ENCODE measurements at places on chromosomes 5 and 9.

GRCh38 chr5:10876006-10876744 lies 115.1 kb upstream of the DAP start:
- no peak for DNase-seq

DNA sequence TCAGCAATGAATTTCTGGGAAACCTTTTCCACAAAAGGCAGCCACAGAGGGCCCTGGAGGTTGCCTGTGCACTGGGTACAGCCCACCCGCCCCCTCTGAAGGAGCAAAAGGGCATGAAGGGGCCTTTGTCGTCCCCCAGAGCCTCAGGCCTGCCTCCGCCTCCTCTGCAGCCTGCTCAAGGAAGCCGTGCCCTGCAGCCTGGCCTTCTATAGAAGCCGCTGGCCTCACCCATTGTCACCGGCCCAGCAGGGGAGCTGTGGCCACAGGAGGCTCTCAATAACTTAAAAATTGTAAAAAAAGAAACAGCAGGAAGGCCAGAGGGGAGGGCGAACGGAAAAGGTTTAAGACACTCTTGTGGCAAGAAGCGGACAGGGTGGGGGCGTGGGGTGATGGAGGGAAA lies 213.3 kb downstream of the IRX2 start:
- DNase-seq, result no peak

DNA sequence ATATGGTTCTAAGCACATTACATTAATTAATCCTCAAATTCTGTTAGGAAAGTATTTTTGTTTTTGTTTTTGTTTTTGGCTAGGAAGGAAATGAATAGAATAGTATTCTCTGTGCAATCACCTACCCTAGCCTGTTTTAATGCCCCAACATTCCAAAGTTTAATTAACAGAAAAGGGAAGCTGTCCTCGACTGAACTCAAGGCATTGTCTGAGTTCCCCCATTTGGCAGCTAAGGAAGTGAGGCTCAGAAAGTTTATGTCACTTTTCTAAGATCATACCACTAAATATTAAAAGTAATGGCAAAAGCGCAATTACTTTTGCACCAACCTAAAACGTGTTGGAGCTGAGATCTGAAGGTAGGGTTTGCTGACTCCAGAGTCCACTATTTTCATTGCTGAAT lies 59.8 kb downstream of the FGF1 start:
- DNase-seq, result no peak

- no peak for DNase-seq
These were observed 197.7 kb downstream of the PRELID2 start for GRCh38 chr5:145637396-145637795.

DNA sequence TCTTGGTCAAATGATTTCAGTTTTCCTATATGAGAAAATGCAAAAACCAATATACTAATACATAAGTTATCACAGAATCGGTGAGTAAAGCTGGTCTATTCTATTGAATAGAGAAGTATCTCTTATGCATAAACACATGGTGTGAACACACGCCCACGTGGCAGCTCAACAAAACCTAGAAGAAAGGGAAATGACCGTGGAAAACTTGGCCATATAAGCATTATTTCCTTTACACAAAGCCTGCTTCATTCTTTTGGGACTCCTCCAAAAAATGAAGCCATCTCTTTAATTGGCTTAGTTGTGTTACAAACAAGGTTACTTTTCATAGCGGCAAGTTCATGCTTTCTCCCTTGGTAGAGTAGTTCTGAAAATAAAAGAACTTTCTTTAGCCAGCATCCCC lies 183.2 kb downstream of the TMEM161B start:
- no peak for DNase-seq
